Esophagus (tissue), 2 donors: ENCODE measurements at places on chromosomes 4 and X. TPM values are rescaled to one million over a fixed set of nuclear protein-coding genes. Genes with fewer than 3 reads are reported as not detected.

The ZMAT1 gene
- polyA plus RNA-seq: 3.9 TPM

The CPZ gene
- 3.4 TPM for polyA plus RNA-seq

The SMIM10L2A gene
- polyA plus RNA-seq: 0.76 TPM

The RASL11B gene
- polyA plus RNA-seq: 0.39 TPM

The SOWAHB gene
- polyA plus RNA-seq: 6.2 TPM

The VCX gene
- 0.05 TPM for polyA plus RNA-seq

The DACH2 gene
- polyA plus RNA-seq: 0.04 TPM

The SLC10A4 gene
- 0.14 TPM for polyA plus RNA-seq

The EVC gene
- polyA plus RNA-seq: 4.0 TPM

The CYLC1 gene
- polyA plus RNA-seq: not detected

The MSANTD1 gene
- 0.61 TPM for polyA plus RNA-seq

The TMPRSS11A gene
- polyA plus RNA-seq: 57.7 TPM

The UCHL1 gene
- 1.7 TPM for polyA plus RNA-seq

The PLP1 gene
- 0.94 TPM for polyA plus RNA-seq

The BRS3 gene
- not detected for polyA plus RNA-seq

The FHDC1 gene
- polyA plus RNA-seq: 6.7 TPM
